ENCODE measurements at places on chromosomes 6 and 20.

- no peak for DNase-seq
Measured at GRCh38 chr6:138007014-138007472, 100.2 kb downstream of the PERP start.

DNA sequence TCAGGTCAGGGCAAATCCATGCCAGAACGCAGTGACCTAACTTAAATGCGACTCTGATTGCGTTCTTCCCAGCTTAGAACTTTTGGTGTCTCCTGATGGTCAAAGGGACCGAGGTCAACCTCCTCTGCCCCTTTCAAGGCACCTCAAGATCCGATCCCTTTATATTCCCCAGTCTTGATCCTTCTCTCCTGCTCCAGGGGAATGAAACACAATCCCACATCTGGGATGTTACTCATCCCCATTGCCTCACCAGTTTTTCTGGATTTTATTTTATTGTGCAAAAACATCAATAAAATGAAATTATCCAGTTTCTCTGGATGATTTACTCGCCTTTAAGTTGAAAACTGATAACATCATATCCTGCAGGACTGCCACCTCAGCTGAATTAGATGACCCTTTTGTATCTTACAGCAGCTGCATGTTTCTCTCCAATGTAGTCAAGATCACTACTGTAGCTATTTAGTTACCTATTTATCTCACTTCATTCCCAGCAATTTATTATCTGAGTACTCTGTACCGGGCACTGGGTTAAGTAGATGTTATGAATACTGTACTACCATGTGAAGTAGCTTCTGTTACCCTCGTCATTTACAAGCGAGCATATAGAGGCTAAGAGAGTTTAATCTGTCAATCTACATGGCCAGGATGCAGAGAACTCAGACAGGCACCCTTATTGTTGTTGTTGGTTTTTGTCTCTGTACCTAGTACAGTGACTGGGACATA, 44.0 kb downstream of the IRAK1BP1 start:
- no peak for DNase-seq

DNA sequence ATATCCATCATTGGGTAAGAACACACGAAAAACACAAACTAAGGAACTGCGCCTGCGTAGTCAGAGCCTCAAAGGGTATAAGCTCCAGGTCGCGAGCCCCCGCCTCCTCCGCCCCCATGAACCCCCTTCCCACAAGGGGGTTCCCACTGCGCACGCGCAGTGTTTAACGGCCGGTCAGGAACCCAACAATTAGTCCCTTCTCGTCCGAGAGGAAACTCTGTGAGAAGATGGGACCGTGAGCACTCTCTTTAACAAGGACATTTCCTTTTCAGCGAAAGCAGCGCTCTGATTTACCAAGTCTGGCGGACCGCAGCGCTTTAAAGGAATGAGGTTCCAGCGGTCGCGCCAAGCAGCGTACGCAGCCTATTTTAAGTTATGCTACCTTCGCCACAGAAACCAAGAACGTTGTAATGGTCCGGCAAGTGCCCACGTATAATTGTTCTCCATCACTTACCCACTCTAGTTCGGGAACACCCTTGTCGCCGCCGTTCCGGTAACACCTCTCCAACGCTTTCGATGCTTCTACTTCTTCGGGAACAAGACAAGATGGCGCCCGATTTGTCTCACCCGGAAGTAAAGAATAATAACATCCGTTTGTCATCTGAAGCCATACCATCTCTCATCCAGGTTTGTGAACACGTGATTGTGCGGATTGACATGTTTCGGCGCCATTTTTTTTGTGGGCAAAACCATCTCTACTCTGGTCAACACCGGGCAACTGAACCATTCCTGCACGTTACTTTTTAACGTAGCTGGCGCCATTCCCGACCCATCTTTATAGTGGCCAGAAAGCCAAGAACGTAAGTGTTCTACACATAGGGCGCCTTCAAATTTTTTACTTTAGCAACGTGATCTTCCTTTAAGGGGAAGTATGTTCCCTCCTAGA, at the start of gene PNISR:
PNISR (minus strand) TSS at position 548 of the 886 bp plus-strand sequence. CDS start 10,649 bp downstream, outside the sequence.
- peak; percentile 97 for DNase-seq

- no peak for DNase-seq
Measured at GRCh38 chr20:49415668-49416044, 66.8 kb downstream of the KCNB1 start.

GRCh38 chr20:48076747-48077146, 291.5 kb upstream of the SULF2 start:
- no peak for DNase-seq

- no peak for DNase-seq
Measured at GRCh38 chr6:109096208-109096607, 901 bp downstream of the CEP57L1 start.

- no peak for DNase-seq
Measured at GRCh38 chr20:57571782-57572416, 11.0 kb downstream of the PCK1 start.

- no peak for DNase-seq
Measured at GRCh38 chr6:75528423-75528822, 34.8 kb upstream of the FILIP1 start.

DNA sequence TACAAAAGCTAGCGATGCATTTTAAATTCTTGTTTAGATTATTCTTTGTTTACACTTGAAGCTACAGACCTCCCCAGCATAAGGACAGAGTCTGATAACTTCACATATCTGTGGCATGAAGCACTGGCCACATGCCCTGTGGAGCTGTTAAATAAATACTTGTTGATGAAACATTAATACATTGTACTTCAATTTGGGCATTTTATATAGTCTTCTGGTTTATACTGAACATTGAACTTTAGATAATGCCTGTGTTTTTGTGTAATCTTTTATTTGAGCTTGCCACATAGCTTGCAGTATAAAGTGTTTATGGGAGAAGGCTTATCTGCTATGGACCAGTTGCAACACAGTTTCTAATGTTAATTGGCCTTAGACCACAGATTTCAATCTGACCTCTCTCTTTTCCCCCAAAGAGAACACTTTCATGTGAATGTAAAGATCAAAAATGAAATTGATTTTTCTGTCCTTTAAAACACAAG, 48.2 kb downstream of the FRK start:
- DNase-seq: no peak

DNA sequence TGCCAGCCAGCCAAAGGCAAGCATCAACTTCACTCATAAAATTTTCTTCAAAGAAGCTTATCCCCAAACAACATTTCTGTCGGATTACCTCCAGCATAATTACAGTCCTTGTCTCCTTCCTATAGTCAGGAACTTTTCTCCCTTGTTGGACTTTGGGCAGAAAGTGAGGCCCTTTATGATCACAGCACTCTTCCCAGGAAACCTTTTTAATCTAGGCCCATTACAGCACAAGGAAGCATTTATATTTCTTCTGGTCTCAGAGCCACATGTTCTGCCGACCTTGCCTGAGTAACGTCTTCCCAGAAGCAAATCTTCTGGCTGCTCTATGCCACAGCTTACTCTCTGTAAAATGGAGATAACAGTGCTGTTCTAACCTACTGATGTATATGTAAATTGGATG, 437.2 kb upstream of the SLC35B3 start:
- DNase-seq: no peak

Data from GM12878 (cell line).